ENCODE measurements at places on chromosomes 4 and X.

GRCh38 chr4:155494037-155494718 is 117.4 kb upstream of the MAP9 start:
- DNase-seq, result no peak

GRCh38 chrX:154980330-154981115 is 42.0 kb downstream of the F8 start:
- peak; percentile 82 for DNase-seq

GRCh38 chrX:142134533-142134932 is 70.6 kb downstream of the MAGEC2 start:
- no peak for DNase-seq

DNA sequence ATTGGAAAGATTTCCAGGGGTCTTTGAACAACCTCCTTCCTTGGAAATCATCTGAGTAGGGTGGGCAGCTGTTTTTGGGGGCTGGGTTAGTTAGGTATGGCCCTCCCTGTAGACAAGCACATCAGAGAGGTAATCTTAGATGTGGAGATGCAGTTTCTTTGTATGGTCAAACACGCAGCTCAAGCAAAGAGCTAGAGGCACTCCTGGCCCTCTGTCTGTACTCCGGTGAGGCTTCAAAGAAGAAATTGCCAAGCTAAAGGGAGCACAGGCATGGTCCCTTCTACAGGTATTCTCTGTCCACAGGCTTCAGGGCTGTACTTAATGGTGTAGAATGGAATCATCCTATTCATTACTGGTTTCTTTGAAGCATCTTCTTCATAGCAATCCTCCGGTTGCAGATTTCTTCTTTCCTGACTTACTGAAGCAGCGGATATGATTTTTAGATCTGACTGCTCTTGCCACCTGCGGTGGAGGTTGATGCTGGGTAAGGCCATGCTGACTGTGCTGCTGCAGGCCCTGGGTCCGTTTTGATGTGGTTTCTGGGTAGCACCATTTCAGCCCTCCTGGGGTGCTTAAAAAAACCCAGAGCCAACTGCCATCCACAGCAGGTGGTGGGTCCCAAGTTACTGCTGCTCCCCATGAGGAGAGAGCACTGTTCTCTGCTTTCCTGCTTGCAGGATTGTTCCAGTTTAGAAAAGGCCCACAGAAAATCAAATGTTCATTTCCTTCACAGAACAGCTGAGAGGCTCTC is 318.9 kb upstream of the GATB start:
- peak; percentile 68 for DNase-seq

GRCh38 chr4:77121736-77122240 is 35.2 kb upstream of the CCNG2 start:
- DNase-seq, result no peak

- DNase-seq, result no peak
These were observed 111.9 kb downstream of the GABRB1 start for GRCh38 chr4:47143261-47143660.

GRCh38 chrX:85108165-85108564 is 104.5 kb downstream of the APOOL start:
- DNase-seq, result no peak

DNA sequence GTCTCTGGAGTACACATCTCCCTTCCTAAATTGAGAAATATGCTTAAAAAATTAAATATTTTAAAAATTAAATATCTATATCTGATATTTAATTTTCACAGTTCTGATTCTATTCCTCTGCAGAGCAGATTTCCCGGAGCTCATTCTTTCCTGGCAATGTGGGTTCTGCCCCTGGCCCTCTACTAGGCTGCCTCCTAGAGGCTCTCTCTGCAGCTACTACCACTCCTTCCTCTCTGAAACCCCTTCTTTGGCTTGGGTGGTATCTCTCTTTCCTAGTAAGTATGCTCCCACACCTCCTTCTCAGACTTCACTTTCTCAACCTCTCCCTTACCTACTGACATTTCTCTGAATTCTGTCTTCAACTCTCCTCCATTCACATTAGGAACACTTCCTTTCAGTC is 45.3 kb downstream of the RPGR start:
- no peak for DNase-seq

- DNase-seq, result no peak
These were observed 211.7 kb upstream of the AGTR2 start for GRCh38 chrX:115958687-115959359.

DNA sequence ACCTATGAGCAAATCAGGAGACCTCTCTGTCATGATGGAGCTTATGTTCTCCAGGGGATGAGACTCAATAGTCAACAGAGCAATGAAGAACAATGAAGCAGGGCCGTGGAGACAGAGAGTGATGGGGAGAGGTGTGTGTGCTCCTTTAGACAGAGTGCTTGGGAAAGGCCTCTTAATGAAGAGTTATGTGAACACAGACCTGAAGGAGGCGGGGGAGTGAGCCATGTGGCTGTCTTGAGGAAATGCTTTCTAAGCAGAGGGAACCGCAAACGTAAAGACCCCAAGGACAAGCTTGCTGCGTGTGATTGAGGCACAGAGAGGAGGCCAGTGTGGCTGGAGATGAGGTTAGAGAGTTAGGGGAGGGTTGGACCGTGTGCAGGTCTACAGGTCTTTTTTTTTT is 53.1 kb downstream of the CHRNA9 start:
- DNase-seq, result no peak

- no peak for DNase-seq
These were observed 93.1 kb upstream of the IL13RA1 start for GRCh38 chrX:118634336-118634735.

DNA sequence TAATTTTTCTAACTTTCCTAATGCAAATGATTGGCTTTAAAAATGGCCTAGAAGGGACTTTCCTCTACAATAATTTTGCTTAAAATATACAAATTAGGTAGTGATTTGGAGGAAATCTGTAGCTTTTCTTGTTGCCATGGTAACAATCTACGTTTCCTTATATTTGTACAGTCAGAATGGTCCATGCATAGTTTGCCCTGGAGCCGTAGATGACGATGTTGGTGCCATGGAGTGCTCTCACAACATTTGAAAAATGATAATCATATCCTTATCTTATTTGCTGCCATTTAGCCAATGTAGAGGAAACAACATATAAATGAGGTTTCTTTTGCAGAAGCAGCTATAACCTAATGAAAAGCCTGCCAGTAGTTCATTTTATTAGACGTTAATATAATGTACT is 89.0 kb upstream of the NMU start:
- DNase-seq, result no peak
